H9 (cell line): ENCODE measurements at places on chromosomes 3 and 15. TPM values are rescaled to one million over a fixed set of nuclear protein-coding genes. Genes with fewer than 3 reads are reported as not detected.

TJP1 gene
- 136 and 140 TPM in 2 replicates for total RNA-seq

HYAL1 gene
- total RNA-seq, result 2.0 and 2.2 TPM in 2 replicates

WDR49 gene
- total RNA-seq, result 0.90 and 1.3 TPM in 2 replicates

GOLGA8R gene
- total RNA-seq, result 0.20 and 0.26 TPM in 2 replicates

MORC1 gene
- total RNA-seq, result not detected in 2 replicates

AP4E1 gene
- 13.8 and 14.0 TPM in 2 replicates for total RNA-seq
